Islet precursor cell (in vitro differentiated cells): ENCODE measurements at places on chromosomes 2 and 18.

GRCh38 chr2:204566439-204566838 is 21.2 kb downstream of the PARD3B start:
- DNase-seq: no peak

DNA sequence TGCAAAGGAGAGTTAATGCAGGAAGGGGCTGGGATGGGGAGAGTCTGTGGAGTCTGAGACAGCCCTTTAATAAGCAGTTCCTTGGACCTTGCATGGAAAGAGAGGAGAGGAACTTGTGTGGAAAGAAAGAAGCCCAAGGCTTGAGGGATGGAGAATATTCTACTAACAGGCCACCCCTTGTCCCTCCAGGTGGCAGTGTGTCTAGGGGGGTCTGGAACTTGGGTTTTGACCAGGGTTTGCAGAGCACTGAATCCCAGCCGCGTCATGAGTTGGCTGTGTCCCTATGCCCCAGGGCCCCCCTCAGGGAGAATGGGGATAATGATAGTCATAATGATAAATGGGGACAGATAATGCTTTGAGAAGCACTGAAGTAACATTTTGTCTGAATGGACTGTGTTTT is 15.0 kb downstream of the TCF7L1 start:
- no peak for DNase-seq

- no peak for DNase-seq
These were observed 12.3 kb downstream of the ARL6IP6 start for GRCh38 chr2:152730591-152731333.

DNA sequence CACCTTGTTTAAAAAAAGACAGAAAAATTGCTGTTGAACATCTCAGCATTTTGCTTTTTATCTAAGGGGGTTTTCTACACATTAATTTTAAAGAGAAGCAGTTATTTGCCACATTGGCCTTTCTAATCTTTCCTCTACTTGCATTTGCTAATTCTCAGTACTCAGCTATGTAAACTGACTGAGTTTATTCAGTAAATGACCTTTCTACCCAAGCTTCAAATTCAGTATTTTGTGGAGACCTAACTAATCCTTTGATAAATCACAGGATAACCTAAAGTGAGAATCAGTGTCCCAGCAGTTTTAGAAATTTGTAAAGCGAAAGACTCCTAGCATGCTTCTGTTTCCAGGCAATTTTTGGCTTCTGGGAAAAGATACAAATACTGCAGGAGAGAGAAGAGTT is 288.4 kb downstream of the ASXL3 start:
- DNase-seq: no peak

DNA sequence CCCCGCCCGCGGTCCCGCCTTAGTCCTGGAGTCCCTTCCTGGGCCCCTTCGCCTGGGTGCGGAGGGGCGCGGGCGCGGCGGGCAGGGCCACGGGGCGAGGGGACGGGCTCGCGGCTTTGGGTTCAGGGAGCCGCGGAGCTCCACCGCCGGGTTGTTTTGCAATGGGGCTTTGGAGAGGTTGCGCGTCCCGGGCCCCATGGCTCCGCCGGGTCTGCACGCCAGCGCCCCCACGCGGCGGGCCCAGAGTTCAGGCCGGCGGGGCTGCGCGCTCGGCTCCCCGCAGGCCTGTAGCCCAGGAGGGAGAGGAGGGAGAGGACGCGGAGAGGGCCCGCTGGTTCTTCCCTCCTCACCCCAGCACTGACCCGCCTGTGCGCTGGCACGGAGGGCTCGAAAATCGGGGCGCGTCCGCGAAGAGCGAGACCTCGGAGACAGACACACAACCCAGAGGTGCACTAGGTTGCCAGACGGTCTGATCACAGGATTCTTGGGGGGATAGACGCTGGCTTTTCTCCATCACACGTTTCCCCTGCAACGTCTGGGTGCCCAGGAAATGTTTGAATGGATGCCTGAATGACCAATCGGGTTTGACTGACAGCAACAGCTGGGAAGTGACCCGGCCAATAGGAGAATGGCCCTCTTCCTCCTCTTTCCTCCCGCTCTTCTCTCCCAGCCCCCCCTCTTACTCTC is 4.9 kb upstream of the SIX2 start:
- peak; percentile 88 for DNase-seq

- DNase-seq: peak; percentile 88
These were observed 69.3 kb upstream of the SEC11C start for GRCh38 chr18:59070181-59070912.

DNA sequence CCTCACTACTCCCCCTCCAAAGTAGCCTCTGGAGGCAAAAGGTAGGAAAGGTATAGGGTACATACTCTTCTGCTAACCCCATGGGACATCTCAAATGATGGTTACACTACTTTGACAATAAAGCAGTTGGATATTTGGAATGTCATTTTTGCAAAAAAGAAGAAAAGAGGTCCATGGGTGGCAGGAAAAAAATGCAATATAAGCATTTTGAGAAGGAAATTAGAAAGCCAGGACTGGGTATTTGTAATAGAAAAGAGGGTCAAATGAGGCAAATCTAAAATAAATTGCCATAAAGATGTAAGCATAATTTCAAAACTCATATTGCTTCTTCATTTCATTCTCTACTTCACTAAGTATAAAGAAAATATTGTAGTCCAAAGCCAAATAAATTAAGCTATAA is 280.2 kb downstream of the NOL4 start:
- no peak for DNase-seq

DNA sequence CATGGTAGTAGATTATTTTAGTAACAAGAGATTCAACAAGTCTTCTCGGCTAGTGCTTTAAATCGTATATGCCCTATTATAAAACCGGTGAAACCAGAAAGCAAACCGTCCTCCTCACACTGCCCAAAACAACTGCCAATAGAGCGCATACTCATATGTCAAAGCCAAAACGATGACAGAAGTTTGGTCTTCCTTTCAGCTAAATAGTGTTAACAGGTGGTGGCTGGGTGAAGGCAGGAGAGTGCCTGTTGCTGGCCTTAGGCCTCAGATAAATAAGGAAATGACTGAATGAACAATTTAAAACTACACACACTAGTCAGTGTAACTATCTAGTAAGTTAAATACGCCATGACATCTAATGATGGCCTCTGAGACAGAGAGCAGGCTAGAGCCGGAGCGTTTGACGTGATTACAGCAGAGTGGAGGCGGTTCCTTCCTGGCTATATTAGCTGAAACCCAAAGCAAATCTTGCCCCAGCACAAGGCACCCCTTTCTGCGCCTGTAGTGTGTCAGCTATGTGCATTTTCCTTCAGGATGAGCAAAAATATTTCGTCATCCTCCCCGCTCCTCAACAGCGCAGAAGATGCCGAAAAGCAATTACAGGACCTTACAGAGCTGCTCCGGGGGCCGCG is 1.6 kb downstream of the LONRF2 start:
- no peak for DNase-seq

- no peak for DNase-seq
These were observed 651.4 kb downstream of the STK39 start for GRCh38 chr2:167595839-167596471.

DNA sequence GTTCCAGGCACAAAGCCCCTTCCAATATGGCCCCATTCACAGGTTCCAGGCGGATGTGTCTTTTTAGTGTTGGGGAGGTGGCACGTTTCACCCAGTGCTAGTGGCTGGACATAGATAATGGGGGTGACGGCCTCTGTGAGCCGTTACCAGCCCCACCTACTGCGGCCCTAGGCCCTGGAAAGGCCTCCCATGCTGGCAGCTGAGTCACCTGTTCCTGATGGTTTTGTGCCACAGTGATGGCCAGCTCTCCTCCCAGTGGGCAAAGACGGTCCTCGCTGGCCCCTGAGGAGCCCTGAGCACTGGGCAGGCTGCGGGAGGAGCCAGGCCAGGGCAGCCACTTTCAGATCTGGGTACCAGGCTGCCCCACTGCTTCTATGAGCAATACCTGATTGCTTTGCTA is 40.0 kb upstream of the GPC1 start:
- peak; percentile 30 for DNase-seq

- no peak for DNase-seq
These were observed 116.9 kb downstream of the METTL8 start for GRCh38 chr2:171316755-171317337.

DNA sequence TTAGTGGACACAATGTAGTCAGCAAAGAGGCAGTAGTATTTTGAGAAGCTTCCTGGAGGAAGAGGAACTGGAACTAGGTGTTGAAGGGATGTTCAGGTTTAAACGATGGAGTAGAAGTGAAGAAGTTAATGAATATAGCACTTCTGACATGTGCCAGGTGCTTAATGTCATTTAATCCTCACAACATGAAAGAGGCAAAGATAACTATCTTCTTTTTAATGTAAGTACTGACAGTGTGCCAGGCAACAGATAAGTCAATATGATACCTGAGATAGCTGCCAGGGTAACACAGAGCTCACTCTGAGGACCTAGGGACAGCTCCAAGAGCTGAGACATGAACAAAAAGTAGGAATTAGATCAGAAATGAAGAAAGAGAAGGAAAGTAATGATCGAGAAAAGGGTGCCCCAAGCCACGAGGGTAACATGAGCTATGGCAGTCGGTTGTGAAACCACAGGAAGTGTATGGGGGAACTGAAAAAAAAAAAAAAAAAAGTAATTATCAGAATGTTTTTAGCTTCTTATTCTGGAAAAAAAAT is 140.7 kb downstream of the RNF144A start:
- no peak for DNase-seq

- DNase-seq: no peak
These were observed 272.5 kb upstream of the PXDN start for GRCh38 chr2:2016651-2017311.

- peak; percentile 28 for DNase-seq
These were observed 49.0 kb upstream of the BIN1 start for GRCh38 chr2:127155947-127156346.

- DNase-seq: no peak
These were observed 52.2 kb upstream of the UGP2 start for GRCh38 chr2:63789338-63790020.

- no peak for DNase-seq
These were observed 21.3 kb upstream of the TTN start for GRCh38 chr2:178828486-178828881.

- DNase-seq: no peak
These were observed 54.2 kb upstream of the POMC start for GRCh38 chr2:25222477-25223121.

- no peak for DNase-seq
These were observed 677.7 kb downstream of the DCDC2C start for GRCh38 chr2:4381049-4381448.

DNA sequence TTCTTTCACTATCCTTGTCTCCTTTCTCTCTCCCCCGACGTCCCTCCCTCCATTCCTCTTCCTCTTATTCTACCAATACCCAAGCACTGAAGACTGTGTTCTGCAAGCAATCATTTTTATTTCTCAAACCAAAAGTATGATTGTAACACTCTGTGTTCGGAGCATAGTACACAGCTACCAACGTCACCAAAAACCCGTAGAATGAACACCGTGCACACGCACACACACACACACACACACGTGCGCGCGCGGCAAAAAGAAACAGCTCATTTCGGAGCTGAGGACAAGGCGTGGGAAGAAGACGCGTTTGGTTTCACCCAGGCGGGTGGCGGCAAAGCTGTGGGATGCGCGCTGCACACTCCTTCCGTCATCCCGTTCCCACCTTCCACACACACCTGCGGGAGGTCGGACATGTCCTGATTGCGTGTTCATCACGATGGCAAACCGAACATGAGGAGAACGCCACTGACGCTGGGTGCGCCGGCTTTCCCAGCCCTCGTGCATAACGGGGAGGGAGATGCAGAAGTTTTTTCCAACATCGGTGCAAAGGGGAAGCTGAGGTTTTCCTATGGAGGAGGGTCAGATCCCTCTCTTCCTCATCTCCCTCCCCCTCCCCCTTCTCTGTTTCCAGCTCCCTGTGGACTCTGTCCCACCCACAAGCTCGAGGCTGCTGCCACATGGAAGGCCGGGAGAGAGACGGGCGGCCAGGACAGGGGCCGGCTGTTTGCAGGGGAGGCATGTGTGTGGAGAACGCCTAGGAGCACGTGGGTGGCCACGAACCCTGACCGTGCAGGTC is 20.4 kb downstream of the MBP start:
- peak; percentile 16 for DNase-seq

- DNase-seq: no peak
These were observed 298.5 kb downstream of the PAX3 start for GRCh38 chr2:222000326-222000725.

- no peak for DNase-seq
These were observed 92.3 kb downstream of the KCNH7 start for GRCh38 chr2:162746310-162746709.

GRCh38 chr18:39162013-39162827 is 1596.6 kb upstream of the CELF4 start:
- DNase-seq: no peak

GRCh38 chr2:108364676-108365297 is 13.0 kb upstream of the SULT1C4 start:
- DNase-seq: peak; percentile 81

- DNase-seq: peak; percentile 74
These were observed 90.2 kb upstream of the SCG2 start for GRCh38 chr2:223692191-223692947.

- no peak for DNase-seq
These were observed 4.3 kb upstream of the CAVIN2 start for GRCh38 chr2:191851158-191851557.

GRCh38 chr2:53903011-53903410 is 43.2 kb upstream of the GPR75 start:
- DNase-seq: no peak

DNA sequence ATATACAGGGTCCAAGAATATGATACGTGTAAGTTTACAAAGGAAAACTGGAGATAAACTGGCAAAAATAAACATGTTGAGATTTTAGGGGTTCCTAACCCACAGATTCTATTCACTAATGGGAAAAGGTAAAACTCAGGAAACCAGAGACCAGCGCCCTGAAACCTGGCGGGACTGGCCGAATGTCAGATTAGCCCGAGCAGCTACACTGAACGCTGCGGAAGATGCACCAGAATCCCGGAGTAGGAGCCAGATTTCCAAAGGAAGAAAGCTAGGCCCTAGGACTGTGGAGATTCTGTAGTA is 679 bp upstream of the WDR75 start:
- no peak for DNase-seq
